ENCODE measurements at places on chromosomes 12 and 14. TPM values are rescaled to one million over a fixed set of nuclear protein-coding genes. Genes with fewer than 3 reads are reported as not detected.

Gene RNASE7
- total RNA-seq: 0.79 TPM

Gene PLCZ1
- not detected for total RNA-seq

Gene TRPV4
- 4.2 TPM for total RNA-seq

Gene SMAGP
- 11.9 TPM for total RNA-seq

Gene FAIM2
- 0.99 TPM for total RNA-seq

Gene CMTM5
- 2.7 TPM for total RNA-seq

Gene ALDH1L2
- 21.9 TPM for total RNA-seq

Gene PAH
- not detected for total RNA-seq

Gene RDH5
- total RNA-seq: 11.7 TPM

Gene MYF5
- total RNA-seq: 3.5 TPM

Gene HCAR1
- 1.9 TPM for total RNA-seq

Gene TNFAIP2
- total RNA-seq: 41.3 TPM

Gene MTRFR
- total RNA-seq: 10.9 TPM

Gene CABP1
- total RNA-seq: 1.3 TPM

Gene MYL2
- total RNA-seq: 43.5 TPM

Gene DNAL1
- total RNA-seq: 5.0 TPM

Gene FGF23
- not detected for total RNA-seq

Gene TPPP2
- not detected for total RNA-seq

Gene LRRIQ1
- 0.30 TPM for total RNA-seq

Gene TTC6
- total RNA-seq: 0.10 TPM

Gene ZNF641
- 14.3 TPM for total RNA-seq

Gene CCDC38
- not detected for total RNA-seq

Gene BIN2
- 5.6 TPM for total RNA-seq

Gene IGF1
- total RNA-seq: 14.0 TPM

Gene TUBA1C
- total RNA-seq: 99.4 TPM

Gene CD163L1
- 12.7 TPM for total RNA-seq

Gene MYF6
- total RNA-seq: 9.8 TPM

Gene PLXNC1
- 15.5 TPM for total RNA-seq

Gene KCNH3
- 0.49 TPM for total RNA-seq

Gene LALBA
- total RNA-seq: not detected

Gene SLC25A21
- total RNA-seq: 1.8 TPM
